ENCODE measurements at places on chromosomes 1 and 21.

DNA sequence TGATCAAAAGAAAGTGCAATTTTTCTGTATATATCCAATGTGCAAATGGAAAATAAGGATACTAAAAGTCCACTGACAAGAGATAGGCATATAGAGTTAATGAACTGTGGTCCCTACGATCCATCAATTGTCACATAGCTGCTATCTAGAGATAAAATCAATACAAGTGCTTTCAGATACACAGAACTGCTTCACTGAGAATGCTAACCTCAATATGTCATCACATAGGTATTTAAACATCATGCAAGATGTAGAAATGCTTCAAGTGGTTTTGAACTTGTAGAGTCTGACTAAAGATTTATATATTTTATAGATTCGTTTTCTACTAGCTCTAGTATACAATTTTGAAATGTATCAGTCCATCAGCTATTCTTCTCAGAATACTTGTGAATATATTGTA is 1604.7 kb downstream of the PLA2G4A start:
- peak; percentile 86 for DNase-seq

- DNase-seq = peak; percentile 60
Observed at GRCh38 chr1:27652111-27652864, 17.3 kb upstream of the FGR start.

DNA sequence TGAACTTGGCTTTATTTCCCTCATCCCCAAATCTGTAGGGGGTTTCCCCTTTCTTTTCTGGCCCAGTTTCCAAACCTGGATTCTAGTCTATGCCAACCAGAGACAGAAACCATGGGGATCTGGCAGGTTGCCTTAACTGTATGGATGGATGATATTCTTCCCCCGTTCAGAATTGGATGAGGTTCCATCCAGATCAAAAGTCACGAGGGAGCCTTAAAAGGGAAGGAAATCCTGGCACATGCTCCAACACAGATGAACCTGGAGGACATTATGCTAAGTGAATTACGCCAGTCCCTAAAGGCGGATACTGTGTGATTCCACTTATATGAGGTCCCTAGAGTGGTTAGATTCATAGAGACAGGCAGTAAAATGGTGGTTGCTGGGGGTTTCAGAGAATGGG is 124.4 kb downstream of the HUNK start:
- DNase-seq = no peak

DNA sequence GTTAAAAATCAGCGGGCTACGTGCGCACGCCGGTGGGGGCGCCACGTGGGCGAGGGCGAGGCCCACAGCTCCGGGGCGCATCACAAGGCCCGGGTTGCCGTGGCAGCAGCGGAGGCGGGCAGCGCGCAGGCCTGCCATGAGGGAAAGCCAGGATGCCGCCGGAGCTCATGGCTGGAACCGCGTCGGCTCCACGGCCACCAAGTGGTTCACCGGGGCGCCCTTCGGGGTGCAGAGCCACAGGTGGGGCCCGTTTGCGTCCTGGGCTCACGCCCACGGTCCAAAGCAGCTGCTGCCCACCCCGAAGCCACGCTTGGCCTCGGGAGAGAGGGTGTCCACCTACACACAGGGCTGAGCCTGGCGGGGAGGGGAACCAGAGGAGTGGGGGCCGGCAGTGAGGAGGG is 4.9 kb upstream of the TTC22 start:
- no peak for DNase-seq

GRCh38 chr1:175708787-175709186 is 34.6 kb downstream of the TNR start:
- DNase-seq = no peak

DNA sequence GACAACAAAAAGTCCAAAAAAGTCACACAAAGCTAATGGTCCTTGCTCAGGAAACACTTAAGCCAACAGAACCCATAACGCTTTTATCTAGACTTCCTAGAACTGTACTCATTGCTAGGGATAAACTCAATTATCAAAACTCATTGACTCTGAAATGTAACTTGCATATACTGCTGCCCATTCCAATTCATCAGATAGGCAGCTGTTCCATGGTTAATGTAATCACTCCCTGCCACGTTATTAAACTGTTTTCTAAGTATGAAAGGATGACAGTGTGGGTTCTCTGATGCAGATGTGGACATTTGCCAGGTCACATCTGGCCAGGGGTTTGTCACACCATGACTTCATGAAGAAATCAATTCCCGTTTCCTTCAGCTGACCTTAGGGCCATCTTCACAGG is 30.3 kb upstream of the DNAJC11 start:
- DNase-seq = no peak

- no peak for DNase-seq
Observed at GRCh38 chr1:104136621-104137020, 386.9 kb downstream of the AMY1C start.

GRCh38 chr1:168842916-168843315 is 113.9 kb upstream of the DPT start:
- no peak for DNase-seq

DNA sequence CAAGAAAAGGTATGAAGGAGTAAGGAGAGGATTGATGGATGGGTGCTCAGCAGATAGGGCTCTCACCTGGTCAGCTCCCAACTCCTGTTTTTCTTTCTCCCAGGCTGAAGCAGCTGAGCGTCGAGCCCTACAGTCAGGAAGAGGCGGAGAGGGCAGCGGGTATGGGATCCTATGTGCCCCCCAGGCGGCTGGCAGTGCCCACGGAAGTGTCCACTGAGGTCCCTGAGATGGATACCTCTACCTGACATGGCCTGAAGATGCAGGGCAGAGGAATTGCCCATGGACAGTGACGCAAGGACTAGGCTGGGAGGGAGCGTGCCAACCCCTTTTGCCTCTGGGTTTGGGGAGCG is 739 bp downstream of the ZNF593 start:
- no peak for DNase-seq

GRCh38 chr21:33157303-33157702 is 72.4 kb upstream of the IFNAR2 start:
- DNase-seq = peak; percentile 3

DNA sequence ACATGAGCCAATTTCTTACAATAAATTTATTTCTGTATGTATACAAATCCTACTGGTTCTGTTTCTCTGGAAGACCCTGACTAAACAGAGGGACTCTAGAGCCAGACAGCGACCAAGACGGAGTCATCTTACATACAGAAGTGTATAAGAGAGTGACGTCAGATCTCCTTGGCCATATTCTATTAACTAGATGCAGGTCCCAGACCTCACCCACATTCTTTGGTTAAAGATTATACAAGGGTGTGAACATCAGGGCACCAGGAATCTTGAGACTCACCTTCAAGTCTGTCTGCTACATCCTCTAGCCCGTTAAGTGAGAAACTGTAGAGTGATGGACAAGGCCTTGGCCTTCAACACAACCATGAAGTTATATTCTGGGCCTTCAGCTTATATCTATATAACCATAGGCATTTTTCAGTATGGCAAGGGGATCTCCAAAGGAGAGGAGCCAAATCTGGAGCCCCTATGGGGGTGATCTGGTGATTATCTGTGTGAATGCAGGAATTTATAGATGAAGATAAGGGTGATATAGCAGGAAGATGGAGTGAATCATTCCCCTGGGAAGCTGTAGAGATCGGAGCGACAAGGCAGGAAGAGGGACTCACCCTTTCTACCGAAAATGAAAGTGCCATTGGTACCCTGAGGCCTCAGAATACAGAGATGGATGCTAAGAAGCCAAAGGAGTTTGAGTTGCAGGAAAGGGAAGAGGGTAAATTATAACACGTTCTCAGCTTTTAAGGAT is 83.9 kb downstream of the ADAMTS1 start:
- DNase-seq = no peak
